ENCODE measurements at places on chromosomes 12 and 14. TPM values are rescaled to one million over a fixed set of nuclear protein-coding genes. Genes with fewer than 3 reads are reported as not detected.

GRCh38 chr12:53869500-53869899, 69.1 kb upstream of the HOXC13 start:
- DNase-seq: peak; percentile 10

DNA sequence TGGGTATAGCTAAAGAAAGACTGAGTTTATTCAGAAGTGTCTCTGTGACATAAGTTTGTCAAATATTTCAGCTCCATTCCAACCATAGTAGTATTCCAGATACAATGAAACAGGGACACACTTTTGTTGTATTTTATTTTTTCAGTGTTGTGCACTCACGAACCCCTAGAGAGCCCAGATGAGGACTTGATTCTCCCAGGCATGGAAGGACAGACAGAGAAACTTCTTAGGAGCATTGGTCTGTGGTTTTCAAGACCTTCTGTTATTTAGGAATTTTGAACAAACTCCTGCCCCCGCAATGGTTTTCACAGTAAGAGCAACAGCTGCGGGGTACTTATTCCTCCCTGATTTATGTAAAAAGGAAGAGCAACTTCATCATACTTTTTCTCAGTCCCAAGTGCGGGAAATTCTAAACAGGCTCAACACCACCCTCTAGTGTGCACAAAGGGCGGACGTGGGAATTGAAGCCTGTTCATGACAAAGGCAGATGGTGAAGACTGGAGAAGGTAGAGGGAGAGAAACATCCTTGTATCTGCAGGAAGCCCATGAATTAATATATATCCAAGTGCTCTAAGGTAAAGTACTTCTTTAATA, 147.6 kb downstream of the PAH start:
- peak; percentile 43 for DNase-seq

- no peak for DNase-seq
Measured at GRCh38 chr14:102396521-102396920, 33.8 kb downstream of the TECPR2 start.

- peak; percentile 97 for DNase-seq
Measured at GRCh38 chr14:51396222-51396815, 156.3 kb downstream of the TMX1 start.

DNA sequence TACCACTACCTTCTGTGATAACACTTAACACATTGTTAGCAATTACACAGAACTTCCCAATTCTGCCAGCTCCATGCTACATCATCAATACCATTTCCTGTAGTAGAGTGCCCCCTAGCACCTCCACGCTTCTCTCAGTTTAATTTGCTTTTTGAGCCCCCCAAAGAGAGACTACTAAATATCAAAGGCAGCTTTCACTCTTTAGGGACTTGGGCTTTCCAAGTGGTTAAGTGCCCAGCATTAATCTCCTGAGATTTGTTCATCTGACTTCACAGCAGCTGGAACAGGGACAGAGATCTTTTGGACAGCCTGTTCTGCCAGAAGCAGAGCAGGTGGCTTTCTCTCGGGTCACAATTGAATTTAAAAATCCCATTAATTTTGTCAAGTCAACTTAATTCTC, 954.9 kb downstream of the DIO2 start:
- DNase-seq: no peak

DNA sequence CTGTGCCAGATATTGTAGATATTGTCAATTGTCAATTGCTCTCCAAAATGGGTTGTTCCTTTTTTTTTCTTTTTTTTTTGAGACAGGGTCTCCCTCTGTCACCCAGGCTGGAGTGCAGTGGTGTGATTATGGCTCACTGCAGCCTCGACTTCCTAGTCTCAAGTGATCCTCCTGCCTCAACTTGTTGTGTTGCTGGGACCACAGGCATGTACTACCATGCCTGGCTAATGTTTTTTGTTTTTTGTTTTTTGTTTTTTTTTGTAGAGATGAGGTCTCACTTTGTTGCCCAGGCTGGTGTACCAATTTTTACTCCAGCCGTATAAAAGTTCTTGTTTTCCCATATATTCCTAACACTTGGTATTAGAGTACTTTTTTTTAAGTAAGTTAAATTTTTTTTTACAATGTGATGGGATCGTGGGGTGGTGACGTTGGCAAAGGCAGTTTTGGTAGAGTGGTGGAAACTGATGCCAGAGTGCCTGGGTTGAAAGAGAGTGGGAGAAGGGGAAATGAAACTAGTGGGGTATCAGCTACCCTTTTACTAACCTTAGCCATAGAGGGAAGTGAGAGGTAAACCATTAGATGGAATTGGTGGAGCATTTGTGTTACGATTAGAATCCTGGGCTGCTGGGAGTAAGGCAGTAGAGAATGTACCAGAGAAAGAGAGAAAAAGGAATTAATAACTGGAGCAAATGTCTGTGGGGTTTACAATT, 33.0 kb upstream of the CFAP54 start:
- DNase-seq: peak; percentile 67

DNA sequence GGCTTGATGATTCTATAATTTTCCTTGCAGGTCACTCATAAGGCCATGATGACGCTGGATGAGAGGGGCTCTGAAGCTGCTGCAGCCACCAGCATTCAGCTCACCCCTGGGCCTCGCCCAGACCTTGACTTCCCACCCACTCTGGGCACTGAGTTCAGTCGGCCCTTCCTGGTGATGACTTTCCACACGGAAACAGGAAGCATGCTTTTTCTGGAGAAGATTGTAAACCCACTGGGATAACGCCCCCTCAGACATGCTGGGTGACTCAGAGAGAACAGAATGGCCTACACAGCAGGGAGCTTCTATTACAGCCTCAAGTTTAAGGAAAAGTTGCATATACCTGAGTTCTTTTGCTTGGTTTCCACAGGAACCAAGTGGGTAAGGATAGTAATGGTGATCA, 34.3 kb downstream of the SERPINA3 start:
- DNase-seq: peak; percentile 29

GRCh38 chr14:23296012-23296777, 6.5 kb downstream of the PPP1R3E start:
- DNase-seq: no peak

DNA sequence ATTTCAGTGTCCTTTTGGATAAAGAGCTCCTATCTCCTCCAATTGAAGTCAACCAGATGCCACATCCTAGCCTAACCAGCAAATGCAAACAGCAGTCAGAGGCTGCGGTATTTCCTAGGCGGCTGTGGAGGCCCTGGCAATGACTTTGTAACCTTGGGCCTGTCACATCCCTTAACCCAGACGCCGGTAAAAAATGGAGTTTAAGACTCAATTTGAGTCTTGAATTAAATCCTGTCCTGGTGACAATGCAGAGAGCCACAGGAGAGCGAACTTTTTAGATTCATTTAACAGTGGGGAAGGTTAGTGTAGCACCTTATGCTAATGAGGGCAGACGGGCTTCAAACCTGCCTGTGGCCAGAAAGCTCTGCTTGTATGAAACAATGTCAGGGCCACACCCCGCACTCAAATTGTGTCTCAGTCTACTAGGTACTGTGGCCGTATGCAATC, 1.3 kb downstream of the C12orf75 start:
- DNase-seq: no peak

GRCh38 chr12:100504804-100505203, 31.1 kb downstream of the NR1H4 start:
- no peak for DNase-seq

DNA sequence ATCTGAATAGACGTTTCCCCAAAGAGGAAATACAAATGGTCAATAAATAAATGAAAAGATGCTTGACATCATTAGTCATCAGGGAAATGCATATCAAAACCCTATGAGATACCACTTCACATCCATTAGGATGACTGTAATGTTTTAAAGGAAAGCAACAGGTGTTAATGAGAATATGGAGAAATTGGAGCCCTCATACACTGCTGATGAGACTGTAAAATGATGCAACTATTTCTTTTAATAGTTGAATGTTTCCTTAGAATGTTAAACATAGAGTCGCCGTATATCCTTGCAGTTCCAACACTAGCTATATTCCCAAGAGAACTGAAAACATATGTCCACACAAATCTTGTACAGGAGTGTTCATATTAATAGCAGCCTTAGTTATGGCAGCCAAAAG, 133.2 kb downstream of the SLC38A4 start:
- no peak for DNase-seq

SUSD6 gene
- 3.9 TPM for total RNA-seq

KCNH5 gene
- under 0.01 TPM for total RNA-seq

TDRD9 gene
- total RNA-seq: 0.51 TPM

HRK gene
- not detected for total RNA-seq

TSPAN31 gene
- 109 TPM for total RNA-seq
